ENCODE measurements at places on chromosomes 16 and 17.

- DNase-seq, result no peak
These were observed 17.4 kb downstream of the C16orf87 start for GRCh38 chr16:46813611-46814010.

GRCh38 chr17:61209106-61209439 is 190.6 kb upstream of the TBX2 start:
- DNase-seq, result no peak

- no peak for DNase-seq
These were observed 8.3 kb upstream of the CHD3 start for GRCh38 chr17:7880076-7880868.

DNA sequence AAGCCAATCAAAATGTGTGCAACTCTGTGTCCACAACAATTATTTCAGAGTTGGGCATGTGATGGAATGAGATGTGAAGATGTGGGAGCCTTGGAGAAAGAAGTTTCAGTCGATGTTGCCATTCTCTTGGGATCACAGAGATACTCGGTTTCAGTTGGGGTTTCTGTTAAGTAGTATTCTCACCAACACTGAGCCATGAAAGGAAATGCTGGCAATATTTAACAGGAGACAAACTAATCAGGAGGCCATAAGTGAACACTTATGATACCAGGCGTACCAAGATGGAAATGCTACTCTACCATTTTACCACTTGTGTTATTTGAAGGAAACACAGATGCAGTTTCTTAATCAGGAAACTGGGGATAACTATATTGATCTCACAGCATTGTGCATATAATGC is 53.3 kb upstream of the NUDT7 start:
- DNase-seq, result no peak

DNA sequence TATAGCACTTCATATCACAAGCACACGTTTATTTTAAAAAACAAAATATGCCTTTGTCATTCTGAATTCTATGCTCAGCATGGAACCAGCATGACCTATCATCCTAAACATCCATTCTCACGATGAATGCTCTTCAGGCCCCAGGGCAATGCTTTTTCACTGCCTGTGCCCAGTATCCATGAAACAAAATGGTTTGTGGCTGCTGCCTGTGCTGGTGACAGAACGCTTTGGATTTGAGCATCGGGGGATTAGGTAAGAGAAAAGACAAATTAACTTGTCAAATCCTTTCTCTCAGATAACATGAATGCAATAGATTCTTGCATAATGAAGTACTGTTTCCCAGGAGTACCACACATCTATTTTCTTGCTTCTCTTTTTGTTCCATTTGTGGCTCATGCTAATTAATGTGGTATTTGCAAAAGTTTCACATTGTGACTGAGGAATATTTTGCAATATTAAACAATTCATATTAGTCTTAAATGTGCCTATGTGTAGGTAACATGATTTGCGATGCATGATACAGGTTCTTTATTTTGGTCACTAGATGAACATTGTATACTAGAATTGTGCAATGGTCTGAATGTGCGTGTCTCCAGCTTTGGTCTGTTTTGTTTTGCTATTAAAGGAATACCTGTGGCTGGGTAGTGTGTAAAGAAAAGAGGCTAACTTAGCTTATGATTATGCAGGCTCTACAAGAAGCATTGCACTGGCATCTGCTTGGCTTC is 25.8 kb upstream of the SRSF1 start:
- no peak for DNase-seq
